Activated CD4-positive, alpha-beta T cell treated with anti-CD3 and anti-CD28 coated beads, Interleukin-2, amount 50 U/mL, for 16 hours (primary cell): ENCODE measurements at places on chromosomes 4 and X.

DNA sequence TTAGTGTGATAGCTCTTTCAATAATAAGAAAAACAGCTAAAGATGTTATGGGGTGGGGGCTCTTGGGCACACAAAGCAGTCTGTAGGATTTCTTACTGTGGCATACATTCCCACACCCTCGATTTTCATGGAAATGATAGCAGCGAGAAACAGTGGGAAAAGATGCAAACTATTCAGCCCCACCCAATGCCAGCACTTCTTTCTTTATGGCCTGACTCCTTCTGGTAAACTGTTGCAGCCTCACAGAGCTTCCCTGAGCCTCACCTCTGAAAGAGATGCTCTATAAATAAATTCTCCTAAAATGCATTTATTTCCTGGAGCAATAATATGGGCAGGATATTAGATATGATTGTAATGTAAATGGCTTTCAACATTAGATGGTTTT is 910 bp downstream of the ANK2 start:
- no peak for DNase-seq

- no peak for DNase-seq
Observed at GRCh38 chr4:3228881-3229280, 20.1 kb upstream of the MSANTD1 start.

GRCh38 chr4:180900781-180901180 is 1342.4 kb upstream of the TENM3 start:
- no peak for DNase-seq

DNA sequence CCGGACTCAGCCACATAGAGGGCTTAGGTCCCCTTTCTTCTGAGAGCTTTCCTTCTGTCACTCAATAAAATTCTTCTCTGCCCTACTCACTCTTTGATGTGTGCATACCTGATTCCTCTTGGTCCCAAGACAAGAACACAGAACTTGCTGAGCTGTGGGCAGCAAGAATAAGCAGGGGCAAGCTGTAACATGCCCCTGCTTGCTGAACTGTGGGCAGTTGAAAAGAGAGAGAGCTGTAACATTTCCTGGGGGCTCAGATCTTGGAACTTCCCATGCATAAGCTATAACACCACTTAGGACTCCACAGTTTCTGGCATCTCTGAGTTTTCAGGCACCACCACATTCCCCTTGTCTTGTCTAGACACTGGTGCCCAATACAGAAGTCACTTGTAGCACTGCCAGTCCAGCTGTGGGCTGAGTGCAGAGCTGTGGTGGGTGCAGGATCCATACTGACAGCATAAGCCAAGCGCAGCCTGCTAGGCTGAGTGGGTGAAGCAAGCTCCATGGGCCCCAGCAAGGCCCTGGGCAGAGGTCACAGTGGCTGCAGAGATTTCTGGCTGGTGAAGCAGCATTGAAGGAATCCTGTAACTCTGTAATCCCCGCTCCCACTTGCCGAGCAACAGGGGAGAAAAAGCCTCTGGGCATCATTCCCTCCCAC is 241.2 kb downstream of the PCDH10 start:
- no peak for DNase-seq

DNA sequence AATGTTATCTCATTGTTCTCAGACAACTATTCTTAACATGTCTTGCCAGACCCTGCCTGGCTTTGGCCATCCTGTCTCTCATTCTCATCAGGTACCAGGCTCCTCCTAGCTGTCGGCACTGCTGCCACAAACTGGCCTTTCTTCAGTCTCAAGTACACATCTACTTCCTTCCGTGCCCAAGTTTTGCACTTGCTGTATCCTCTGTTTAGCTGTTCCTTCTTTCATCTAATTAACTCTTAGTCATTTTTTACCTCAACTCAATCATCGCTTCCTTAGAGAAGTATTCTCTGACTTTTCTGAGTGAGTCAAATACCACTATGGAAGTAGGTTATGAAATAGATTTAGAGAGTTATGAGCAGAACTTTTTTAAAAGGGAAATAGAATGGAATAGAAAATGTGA is 19.7 kb downstream of the CXCL3 start:
- DNase-seq: peak; percentile 33

- DNase-seq: no peak
Observed at GRCh38 chrX:120281021-120281624, 30.1 kb downstream of the TMEM255A start.

- no peak for DNase-seq
Observed at GRCh38 chr4:4858527-4859324, 739 bp upstream of the MSX1 start.

- DNase-seq: no peak
Observed at GRCh38 chr4:100023800-100024199, 73.7 kb upstream of the H2AZ1 start.
